Hematopoietic multipotent progenitor cell treated with erythropoietin and hydrocortisone succinate and interleukin-3 and kit ligand, for 6 days (in vitro differentiated cells): ENCODE measurements at places on chromosomes 11 and 22.

- DNase-seq, result no peak
Observed at GRCh38 chr11:69837791-69838190, 18.6 kb upstream of the FGF3 start.

- DNase-seq, result no peak
Observed at GRCh38 chr22:35347462-35347861, 33.4 kb upstream of the HMOX1 start.

GRCh38 chr11:96554236-96554820 is 164.5 kb downstream of the JRKL start:
- DNase-seq, result no peak

DNA sequence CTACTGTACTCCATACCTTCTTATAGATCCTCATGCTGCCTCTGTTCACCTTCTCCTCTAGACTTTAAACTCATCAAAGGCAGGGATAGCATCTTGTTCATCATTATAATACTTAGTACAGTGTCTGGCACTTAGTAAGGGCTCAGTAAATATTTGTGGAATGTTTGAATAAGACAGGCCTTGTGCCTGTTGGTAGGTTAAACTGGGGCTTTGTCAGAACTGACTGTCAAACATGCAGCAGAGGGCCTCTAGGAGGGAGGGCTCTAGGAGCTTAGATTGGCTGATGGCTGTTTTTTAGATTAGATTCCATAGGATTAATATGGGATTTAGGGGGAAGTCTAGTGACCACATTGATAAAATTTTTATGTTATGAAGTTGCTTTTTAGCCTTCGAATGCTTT is 70.8 kb downstream of the RNF169 start:
- no peak for DNase-seq

- no peak for DNase-seq
Observed at GRCh38 chr11:70885281-70886231, 366.8 kb downstream of the SHANK2 start.

DNA sequence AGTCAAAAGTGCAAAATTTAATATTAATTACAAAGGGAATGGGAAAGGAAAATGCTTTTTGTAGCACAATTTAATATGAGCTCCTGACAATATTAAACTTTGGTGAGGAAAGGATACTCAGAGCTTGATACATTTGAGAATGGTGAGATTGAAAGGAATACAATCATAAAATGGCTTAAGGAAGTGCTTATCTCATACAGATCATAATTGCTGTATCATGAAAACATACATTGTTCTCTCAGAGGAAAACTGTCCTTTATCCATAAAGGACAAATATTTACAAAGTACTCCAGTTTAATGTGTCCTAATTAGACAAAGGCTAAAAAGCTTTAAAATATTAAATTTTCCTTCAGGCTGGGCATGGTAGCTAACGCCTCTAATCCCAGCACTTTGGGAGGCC is 260.4 kb downstream of the TMEM135 start:
- no peak for DNase-seq

DNA sequence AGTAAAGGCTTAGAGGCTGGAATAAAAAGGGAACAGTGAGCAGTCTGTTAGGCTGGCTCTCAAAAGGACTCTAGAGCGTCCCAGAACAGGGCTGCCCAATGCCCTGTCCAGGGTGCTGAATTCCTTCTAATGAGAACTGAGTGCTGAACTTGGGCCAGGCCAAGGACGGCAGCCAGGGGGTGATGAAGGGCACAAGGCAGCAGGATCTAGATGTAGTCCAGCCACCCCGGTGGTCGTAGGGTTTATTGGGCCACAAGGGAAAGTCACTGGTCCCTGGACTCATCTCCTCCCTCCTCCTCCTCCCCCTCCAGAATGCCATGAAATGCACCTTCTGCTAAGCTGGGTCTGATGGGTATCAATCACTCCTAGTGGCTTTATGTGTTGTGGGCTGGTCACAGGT is 19.2 kb downstream of the NPTXR start:
- DNase-seq, result peak; percentile 96

- no peak for DNase-seq
Observed at GRCh38 chr22:32717337-32718240, 83.9 kb upstream of the TIMP3 start.

DNA sequence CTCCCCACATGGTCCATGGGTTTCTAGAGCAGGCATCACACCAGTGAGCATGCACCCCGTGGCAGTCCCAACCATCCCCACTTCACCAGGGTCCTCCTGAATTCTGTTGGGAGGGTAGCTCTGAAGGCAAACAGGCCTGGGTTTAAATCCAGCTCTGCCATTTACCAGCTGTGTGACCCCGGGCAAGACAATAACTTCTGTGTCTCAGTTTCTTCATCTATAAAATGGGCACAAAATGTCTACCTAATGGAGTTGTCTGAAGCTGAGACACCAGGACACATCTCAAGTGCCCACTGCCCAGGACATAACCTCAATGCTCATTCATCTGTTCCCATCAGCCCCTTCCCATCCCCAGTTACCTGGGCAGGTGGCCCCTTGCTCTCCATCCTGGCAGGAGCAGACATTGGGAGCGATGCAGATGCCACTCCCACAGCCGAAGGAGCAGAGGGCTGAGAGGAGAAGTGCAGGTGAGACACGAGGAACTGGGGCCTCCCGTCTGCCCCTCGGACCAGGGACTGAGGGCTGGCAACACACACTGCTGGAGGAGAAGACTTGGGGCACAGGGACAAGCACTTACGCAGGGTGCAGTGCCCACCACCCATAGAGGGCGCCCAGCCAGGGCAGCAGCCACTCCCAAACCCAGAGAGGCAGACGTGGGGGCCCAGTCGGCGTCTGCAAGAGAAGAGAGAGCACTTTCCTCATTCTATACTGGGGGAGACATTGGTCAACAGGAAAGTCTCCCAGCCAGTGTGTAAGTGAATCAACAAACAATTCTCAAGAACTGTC is 4.0 kb downstream of the VWCE start:
- DNase-seq, result peak; percentile 54

DNA sequence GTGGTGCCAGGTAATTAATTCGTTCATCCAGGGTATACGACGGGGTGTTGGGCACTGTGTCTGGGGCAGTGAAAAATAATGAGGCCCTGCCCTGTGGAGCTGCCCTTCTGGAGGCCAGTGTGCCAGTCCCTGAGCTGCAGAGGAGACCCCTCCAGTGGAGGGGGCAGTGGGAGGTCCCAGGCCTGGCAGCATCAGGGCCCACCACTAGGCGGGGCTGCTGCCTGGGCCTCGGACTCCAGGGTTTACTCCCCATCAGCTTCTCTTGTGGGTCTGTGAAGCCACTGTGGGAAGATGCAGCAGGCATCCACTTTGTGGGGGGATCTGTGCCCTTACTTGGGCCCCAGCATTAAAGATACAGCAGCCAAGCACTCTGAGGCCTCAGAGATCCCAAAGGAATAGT is 17.4 kb upstream of the TMPRSS6 start:
- DNase-seq, result peak; percentile 46

DNA sequence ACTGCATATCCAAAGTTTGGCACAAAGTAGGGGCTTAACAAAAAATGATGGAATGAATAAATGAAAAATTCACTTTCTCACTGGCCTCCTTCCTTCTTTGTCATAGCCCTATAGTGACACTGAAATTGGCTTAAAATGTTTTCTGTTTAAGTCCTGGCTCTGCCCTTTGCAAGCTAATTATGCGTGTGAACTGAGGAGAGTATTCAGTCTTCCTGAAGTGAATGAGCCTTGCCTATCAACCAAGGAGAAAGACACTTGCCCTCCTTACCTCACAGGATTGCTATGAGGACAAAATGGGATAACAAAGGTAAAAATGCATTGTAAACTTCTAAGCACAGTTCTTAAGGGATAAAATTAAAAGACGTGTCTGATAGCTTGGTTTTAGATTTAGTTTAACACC is 729.8 kb upstream of the ANO3 start:
- no peak for DNase-seq

DNA sequence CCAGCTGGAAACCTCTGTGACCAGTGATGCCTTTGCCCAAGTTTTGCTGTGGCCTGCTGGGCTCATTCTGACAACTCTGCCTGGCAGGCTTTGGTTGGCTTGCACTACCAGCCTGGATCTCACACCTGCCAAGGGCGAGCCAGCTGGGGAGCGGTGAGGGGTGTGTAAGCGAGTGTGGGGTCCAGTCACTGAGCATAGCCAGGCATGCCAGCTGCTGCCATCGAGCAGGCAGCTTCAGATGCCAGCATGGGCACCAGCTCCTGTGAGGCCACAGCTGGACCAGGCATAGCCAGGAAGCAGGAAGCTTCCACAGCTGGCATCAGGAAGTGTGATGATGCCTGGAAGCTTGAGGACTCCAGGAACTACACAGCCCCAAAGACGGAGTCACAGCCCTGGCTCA is 1674.6 kb downstream of the LRRC4C start:
- DNase-seq, result no peak

DNA sequence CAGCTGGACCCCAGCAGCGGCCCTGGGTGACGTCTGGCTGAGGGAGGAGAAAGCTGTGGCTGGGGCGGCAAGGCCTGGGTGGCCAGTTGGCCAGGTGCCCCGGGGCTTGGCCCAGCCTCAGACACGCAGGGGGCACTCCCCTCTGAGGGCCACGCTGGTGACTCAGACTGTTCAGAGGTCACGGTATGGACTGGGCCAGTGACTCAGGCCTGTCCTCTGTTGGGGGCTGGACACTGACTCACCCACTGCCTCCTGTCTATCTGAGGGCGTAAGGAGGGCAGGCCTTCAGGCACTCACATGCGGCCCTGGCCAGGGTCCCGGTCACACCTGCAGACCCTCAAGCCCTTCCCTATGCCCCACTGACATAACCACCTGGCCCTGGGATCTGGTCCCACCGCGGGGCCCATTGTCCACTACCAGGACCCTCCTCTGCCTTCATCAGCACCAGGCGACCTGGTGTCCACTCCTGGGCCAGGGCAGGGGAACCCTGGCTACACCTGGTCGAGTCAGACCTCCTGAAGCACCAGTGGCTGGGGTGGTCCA is 3.7 kb upstream of the MUC5AC start:
- DNase-seq, result no peak

DNA sequence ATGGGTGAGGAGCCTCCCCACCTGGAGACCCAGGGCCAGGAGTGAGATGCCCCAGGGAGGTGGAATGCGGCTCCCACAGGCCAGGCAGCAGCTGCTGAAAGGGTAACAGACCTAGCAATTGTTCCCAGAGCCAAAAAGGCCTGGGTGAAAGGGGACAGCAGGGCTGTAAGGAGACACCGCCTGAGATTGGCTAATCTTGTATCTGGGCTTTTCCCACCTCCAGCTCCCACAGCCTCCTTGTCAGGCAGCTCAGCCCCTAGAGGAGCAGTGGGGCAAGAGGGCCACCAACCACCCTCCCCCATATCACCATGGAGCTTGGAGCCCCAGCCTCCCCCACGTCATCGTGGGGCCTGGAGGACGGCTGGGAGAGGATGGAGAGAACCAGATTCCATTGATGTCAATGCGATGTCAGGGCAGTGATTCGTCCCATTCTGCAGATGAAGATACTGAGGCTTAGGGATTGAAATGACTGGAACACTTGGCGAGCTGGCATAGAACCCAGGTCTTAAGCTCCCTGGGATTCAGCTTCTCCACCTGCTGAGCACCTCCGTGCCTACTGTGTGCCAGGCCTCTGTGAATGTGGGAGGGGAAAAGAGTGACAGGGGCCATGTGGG is 2.9 kb upstream of the MGAT3 start:
- no peak for DNase-seq

GRCh38 chr11:8631395-8632118 is 37.5 kb upstream of the STK33 start:
- DNase-seq, result peak; percentile 13

GRCh38 chr22:35506259-35506570 is 34.4 kb upstream of the RASD2 start:
- DNase-seq, result no peak

GRCh38 chr11:76690736-76691135 is 20.2 kb upstream of the LRRC32 start:
- DNase-seq, result no peak

- no peak for DNase-seq
Observed at GRCh38 chr11:134925432-134925831, 513.4 kb upstream of the B3GAT1 start.

DNA sequence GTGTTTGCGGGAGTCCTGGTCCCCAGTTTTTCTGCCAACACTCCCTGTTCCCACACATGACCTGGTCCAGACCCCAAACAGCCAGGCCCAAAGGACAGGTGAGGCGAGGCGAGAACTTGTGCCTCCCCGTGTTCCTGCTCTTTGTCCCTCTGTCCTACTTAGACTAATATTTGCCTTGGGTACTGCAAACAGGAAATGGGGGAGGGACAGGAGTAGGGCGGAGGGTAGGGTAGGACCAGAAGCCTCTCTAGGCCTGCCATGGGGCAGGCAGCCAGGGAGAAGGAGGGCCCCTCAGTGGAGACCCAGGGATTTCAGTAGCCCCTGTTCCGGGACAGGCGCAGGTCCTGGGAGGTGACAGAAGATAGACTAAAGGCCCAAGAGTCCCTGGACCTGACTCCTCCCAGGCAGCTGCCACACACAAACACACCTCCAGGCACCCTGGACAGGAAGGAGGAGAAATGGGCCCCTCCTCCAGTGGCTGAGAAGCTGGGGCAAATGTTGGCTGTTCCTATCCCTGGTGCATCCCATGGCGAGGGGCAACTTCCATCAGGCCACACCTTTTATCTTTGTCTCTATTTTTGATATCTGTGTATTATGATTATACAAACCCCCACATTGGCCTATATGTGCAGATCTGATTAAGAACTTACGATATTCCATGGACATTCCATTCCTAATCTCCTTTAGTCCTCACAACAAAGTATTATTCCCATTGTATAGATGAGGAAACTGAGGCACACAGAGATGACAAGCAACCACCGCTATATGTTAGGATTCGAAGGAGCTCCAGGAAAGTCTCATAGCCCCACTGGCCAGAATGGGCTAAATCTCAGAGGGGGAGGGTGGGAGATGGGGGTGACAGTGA is 626 bp upstream of the F2 start:
- DNase-seq, result peak; percentile 41

- no peak for DNase-seq
Observed at GRCh38 chr11:1659506-1659905, 29.9 kb downstream of the KRTAP5-5 start.

GRCh38 chr22:17777005-17777716 is 2.9 kb upstream of the BID start:
- peak; percentile 85 for DNase-seq

- DNase-seq, result no peak
Observed at GRCh38 chr11:131951121-131951520, 580.7 kb downstream of the NTM start.

GRCh38 chr11:71302534-71302909 is 50.1 kb upstream of the SHANK2 start:
- DNase-seq, result no peak

- no peak for DNase-seq
Observed at GRCh38 chr22:19351604-19352003, 60.1 kb upstream of the CLTCL1 start.

- no peak for DNase-seq
Observed at GRCh38 chr22:49689255-49689770, 138.4 kb downstream of the BRD1 start.

DNA sequence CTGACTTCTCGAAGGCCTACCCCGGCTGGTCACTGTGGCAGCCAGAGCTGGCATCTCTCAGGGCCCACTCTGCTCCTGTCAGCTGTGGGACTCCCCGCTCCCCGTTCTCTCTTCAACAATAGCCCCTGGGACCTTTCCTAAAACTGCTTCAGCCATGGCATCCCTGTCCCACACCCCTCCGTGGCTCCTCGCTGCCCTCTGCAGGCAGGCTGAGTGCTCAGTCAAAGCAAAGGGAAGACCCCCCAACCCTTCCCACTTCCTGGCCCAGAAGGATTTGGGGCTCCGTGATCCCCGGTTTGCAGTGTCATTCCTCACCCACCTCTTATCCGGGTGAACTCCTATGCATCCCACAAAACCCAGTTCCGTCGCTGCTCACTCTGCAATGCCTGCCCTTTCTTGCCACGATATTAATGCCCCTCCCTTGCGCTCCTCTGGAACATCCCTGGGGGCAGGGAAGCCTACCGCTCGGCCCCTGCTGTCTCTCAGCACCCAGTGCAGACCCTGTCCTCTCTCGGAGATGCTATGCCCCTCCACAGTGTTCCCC is 1.6 kb upstream of the TH start:
- DNase-seq, result peak; percentile 39
